ENCODE measurements at places on chromosomes 7 and 10. TPM values are rescaled to one million over a fixed set of nuclear protein-coding genes. Genes with fewer than 3 reads are reported as not detected.

Gene FEZF1
- polyA plus RNA-seq: not detected

Gene CABCOCO1
- polyA plus RNA-seq: not detected

Gene SLC18A3
- not detected for polyA plus RNA-seq

Gene FFAR4
- not detected for polyA plus RNA-seq

Gene NPSR1
- not detected for polyA plus RNA-seq

Gene FKBP6
- not detected for polyA plus RNA-seq

Gene IQUB
- polyA plus RNA-seq: not detected

Gene AKR1C4
- 0.20 TPM for polyA plus RNA-seq

- no peak for DNase-seq
Observed at GRCh38 chr10:12252882-12253546, 57.0 kb downstream of the CDC123 start.

GRCh38 chr7:134935701-134936100 lies 50.6 kb upstream of the AGBL3 start:
- no peak for DNase-seq

DNA sequence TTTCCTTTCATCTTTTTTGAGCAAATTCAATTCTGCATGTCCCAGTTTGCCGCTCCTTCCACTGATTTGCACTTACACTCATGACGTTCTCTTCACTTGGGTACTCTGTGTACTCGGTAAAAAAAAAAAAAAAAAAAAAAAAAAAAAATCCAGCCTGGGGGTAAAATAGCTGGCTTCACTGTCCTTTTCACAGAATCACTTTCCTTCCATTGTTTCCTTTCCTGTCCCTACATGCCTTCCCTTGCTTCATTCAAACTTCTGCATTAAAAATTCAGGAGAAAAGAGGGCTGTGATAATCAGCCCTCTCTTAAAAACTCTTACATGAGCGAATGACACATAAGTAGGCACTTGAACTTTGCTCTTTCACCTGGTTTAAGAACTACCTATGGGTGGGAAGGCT lies 8.7 kb downstream of the ANKRD1 start:
- DNase-seq: no peak

GRCh38 chr7:102912742-102913141 lies at the start of gene LRRC17:
Gene LRRC17 (plus strand): TSS chr7:102913000. CDS start chr7:102933914, 20,914 bp downstream.
- DNase-seq: no peak

DNA sequence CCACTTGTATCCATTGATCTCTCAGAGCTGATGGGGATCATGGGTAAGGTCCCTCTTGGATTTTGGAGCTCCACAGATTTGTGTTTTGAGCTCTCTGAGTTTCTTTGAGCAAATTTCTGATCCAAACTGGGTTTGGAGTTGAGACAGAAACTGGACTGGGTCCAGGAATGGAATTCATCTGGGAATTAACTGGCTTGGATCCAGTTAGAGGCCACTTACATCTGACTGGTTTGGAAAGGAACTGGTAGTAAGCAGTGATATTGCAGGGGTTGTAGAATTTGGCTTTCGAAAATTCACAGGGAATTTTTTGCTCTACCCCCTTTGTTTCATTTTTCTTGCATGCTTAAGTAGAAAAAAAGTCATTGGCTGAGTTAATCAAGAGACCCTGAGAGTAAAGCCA lies 245.6 kb downstream of the SEMA3D start:
- DNase-seq: no peak

DNA sequence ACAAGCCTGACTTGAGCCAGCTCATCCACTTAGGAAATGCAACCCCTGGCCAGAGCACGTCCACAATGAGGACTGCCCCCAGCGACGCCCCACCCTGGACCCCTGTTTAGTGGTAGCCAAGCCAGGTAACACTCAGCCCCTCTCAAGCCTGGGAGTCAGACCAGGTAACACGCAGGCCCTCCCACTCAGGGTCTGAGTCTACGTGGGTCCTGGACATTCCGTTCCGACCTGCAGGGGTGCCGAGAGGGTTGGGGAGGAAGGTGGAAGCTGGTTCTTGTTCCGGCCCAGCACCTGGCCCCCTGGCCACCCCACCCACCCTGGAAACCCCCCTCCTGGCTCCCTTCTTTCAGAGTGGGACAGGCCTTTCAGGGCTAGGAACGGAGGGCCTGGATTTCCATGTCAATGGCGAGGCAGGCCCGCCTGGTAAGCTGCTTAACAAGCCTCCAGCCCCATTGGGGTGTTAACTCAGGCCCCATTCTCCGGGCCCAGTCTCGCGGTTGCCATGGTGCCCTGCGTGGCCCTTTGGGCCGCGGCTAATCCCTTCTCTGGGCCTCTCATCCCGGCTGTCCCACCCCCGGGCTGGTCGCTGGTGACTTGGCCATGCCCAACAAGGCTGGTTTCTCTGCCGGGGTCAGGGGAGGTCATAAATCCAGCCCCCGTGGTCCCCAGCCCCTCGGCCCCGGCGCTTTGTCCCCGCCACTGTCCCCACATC lies 19.7 kb upstream of the LFNG start:
- no peak for DNase-seq

GRCh38 chr7:131106681-131107336 lies 220.9 kb upstream of the MKLN1 start:
- no peak for DNase-seq

- no peak for DNase-seq
Observed at GRCh38 chr10:70976063-70976695, 87.8 kb upstream of the PCBD1 start.

DNA sequence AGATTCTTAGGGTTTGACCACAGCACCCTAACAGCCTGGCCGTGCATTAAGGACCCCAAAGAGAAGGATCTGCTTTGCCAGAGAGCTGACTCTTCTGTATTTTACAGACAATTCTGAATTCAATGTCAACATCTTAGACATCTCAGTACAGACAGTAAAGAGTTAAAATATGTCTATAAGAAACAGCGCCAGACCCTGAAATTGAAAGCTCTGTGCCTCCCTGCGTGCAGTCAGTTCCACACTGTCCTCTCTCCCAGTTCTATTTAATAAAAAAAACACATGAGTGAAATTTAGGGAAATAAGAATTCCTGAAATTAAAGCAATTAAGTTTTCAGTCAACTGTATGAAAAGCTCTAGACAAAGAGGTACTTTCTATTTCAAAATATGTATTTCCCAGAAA lies 45.1 kb downstream of the MET start:
- DNase-seq: no peak

DNA sequence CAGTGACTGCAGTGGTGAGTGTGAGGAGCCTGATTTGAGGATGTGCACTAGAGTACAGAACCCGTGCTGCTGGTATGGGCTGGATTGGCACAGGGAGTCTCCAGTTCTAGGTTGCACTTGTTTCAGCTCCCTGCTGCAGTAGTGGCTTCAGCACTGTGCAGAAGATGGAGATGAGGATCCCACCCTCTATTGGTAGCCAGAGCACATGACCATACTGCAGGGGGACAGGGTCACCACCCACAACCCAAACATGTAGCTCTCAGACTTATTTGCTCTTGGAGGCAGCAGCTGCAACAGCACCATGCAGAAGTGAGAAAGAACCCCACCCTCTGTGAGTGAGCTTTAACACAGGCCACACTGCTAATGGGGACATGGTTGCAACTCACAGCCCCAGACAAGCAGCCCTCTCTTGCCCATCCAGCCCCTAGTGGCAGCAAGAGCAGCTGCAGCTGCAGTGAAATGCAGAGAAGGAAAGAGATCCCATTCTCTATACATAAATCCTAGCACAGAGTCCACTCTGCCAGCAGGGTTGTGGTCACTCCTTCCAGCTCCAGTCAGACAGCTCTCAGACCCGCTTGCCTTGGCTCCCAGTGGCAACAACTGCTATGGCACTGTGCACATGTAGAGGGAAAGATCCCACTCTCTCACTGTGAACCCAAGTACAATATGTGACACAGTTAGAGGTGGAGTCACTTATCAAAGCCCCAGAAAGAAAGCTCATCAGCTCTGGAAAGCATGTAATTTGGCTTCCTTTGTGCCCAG lies 51.4 kb upstream of the SCIN start:
- DNase-seq: no peak

DNA sequence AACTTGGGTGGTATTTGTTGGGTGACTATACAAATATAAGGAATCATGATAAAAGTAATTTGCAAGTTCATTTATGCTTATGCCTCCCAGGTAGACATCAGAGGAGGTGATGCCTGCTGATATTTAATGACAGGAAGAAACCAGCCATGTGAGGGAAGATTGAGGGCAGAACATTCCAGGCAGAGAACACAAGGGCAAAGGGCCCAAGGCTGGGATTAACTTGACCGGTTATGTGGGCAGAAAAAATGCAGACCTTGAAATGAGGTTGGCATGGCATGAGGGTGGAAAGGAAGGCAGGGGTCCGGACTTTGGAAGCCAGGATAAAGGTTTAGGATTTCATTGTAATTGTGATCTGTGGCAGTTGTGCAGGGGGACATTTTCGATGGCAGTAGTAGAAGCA lies 68.0 kb upstream of the MTPN start:
- no peak for DNase-seq

GRCh38 chr10:71449026-71449425 lies 52.3 kb downstream of the CDH23 start:
- DNase-seq: no peak

DNA sequence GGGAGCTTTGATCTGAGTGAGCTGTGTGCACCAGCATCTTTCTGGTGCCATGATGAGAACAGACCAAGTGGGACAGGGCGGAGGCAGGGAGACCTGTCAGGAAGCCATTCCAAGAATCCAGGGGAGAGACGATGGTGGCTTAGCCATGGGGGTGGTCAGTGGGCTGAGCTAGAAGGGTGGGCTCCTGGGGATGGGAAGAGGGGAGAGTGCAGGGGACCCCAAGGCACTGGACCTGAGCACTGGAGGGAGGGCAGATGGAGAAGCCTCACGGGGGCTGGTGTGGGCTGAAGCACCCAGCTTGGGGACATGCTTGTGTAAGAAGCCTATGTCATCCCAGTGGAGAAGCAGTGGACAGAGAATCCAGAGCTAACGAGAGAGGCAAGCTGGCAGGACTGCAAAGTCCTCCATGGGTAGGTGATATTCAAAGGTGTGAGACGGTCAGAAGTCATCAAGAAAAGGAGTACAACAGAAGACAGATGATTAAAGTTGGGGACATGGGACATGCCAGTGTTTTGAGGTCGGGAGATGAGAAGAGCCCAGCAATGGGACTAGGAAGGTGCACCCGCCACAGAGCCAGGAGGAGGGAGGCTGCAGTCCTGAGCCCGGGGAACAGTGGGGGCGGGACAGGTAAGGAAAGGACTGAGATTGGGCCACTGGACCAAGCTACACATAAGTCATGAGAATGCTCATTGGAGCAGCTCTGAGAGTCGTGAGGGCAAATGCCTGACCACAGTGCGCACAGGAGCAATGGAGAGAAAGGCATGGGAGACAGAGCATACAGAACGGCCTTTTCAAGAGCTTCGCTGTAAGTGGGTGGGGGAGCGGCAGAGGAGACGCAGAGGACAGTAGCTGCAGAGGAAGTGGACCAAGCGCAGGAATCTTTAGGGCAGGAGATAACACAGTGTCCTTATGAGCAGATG lies 72.0 kb downstream of the GRID1 start:
- no peak for DNase-seq

- no peak for DNase-seq
Observed at GRCh38 chr10:122379041-122379440, 4.5 kb downstream of the PLEKHA1 start.

DNA sequence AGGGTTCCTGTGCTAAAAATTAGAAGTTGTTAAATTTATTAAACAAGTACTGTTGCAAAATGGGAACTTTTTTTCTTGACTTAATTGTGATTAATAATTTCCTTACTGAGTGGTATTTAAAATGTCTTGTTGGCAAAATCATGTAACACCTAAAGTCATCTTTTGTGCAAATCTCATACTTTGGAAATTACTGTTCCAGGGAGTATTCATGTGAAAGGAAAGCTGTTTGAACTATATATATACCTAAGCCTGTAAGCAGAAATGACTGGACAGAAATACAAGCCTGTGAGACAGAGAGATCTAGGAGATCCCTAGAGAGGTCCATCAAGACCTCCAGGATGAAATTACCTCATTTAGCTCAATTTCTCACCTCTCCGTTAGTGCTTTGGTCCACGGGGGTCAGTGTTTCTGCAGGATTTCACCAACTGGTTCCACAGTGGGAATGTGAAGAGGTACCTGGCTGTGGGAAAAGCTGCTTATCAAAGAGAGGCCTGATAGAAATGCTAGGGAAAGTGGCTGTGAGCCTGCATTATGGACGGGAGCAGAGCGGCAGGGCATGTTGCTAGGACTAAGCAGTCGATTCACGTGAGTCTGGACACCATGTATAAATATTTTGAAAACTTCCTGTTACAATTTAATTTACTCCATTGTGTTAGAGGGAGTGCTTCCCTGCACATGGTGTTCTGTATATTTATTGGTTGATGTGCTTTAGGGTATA lies 7.9 kb downstream of the LUC7L2 start:
- no peak for DNase-seq

DNA sequence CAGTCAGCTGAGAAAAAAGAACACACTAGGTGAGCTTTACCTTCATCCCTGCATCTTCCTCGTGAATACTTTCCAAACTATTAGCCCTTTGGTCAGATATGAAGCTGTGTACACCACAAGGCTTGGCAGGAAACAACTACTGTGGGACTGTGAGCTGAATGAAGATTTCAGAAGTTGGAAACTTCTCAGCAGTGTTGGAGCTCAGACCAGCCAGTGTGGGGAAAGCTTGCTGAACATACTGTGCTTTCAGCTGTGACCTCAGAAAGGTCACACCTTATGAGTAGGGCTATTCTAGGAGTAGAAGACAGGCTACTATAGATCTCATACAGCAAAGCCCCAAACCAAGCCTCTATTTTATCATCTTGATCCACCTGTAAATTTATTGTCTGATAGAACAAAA lies 123.6 kb downstream of the EXOC4 start:
- DNase-seq: no peak

Measured in GM12878 (cell line).